NCI-H1092 treated with DMSO at 0.1 percent for 48 hours (cell line): ENCODE measurements at places on chromosomes 11 and 22.

DNA sequence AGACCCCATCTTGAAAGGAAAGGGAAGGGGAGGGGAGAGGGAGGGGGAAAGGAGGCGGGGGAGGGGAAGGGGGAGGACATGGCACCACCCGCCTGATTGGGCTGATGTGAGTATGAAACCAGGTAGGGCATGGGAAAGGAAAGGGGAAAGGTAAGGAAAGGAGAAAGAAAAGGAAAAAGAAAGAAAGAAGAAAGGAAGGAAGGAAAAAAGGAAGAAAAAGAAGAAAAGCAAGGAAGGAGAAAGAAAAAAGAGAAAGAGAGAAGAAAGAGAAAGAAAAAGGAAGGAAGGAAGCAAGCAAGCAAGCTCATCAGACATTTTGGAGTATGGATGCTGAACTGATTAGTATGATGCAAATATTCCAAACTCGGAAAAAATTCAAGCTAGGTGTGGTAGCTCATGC, 36.0 kb upstream of the TFIP11 start:
- DNase-seq = no peak

- no peak for DNase-seq
These were observed 16.0 kb downstream of the TMEM123 start for GRCh38 chr11:102436561-102436960.

DNA sequence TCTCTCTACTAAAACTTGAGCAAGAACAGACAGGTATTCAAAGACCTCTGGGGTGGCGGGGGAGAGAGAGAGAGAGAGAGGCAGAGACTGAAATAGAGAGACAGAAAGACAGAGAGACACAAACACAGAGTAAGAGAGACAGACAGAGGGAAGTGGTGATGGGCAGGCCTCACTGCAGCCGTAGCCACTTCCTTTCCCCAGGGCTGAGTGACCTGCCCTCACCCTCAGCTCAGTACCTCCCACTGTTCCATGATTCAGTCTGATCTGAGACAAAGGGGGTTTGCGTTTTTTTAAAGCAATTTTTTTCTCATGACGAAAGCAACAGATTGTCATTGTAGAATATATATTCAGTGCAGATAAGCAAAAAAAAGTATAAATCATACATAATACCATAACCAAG, 607.9 kb upstream of the B3GAT1 start:
- no peak for DNase-seq

- no peak for DNase-seq
These were observed 8.9 kb downstream of the YPEL1 start for GRCh38 chr22:21726650-21727049.

GRCh38 chr11:21628641-21629040, 564.2 kb upstream of the ANO5 start:
- DNase-seq = no peak

- no peak for DNase-seq
These were observed 19.4 kb upstream of the CCDC81 start for GRCh38 chr11:86355256-86355655.

DNA sequence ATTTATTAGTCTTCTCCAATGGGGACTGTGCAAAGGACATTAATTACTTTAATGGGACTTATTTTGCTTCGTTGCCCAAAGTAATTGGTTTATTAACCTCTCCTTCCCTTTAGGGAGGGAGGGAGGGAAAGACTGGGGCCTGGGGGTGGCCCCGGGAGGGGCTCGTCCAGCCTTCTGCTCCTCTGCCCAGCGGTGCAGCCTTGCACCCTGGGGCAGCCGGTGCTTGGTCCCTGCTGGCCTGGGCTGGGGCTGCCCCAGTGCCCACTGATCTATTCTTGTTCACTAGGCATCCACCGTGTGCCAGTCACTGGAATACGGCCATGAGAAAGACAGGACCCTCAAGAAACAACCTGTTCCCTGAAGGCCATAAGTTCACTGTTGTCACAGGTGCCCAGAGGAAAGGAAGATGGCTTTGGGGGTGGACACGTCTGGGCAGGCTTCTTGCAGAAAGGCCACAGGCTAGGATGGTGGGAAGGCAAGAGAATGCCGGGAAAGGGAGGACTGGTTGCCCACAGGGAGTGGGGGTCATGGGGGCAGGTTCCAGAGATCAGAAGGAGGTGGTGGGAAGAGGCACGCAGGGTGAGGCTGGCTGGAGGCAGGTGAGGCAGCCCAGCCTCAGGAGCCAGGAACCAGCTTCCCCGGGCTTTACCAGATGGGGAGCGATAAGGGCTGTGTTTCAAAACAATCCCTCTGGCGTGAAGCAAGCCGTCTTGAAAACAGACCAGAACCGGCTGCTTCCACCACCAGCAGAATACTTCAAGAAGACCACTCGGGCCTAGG, 47.6 kb upstream of the KCNQ1OT1 start:
- no peak for DNase-seq

GRCh38 chr11:16001899-16002426, 354.4 kb downstream of the SOX6 start:
- peak; percentile 73 for DNase-seq

DNA sequence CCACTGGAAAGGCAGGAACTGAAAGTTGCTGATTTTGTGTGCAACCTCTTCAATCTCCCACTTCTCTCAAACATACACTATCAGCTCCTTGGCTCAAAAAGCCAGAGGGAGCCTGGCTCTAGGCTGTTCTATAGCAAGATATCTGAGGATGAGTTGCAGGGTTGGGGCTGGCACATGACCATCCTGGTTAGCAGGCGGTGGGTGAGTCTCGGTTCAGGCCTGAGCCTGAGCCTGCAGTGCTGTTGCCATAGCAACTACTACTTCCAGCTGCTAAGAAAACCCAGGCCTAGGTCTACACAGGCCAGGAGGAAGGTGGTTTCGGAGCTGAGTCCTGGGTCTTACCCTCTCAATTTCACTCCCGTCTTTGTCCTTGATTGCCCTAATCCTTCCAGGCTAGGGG, 39.0 kb downstream of the CWC15 start:
- DNase-seq = no peak

GRCh38 chr11:95081412-95081811, 8.2 kb upstream of the ENDOD1 start:
- no peak for DNase-seq

DNA sequence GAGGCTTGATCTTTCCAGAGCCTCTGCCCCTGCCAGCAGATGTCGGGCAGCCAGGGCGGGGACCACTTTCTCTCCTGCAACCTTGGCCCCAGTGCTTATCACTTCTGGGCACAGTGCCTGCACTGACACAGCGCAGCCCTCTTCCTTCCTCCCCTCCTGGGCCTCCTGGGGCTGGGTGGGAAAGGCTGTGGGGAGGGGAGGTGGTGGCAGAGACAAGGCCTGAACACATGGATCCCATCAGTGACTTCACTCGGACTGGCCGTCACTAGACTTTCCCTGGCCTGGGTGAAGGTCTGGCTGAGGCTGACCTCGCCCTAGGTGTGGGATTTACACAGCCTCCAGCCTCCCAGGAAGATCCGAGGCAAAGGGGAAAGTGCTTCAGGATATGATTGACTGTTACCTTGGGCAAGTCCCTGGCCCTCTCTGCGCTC, 68.1 kb downstream of the LRRC32 start:
- DNase-seq = no peak

DNA sequence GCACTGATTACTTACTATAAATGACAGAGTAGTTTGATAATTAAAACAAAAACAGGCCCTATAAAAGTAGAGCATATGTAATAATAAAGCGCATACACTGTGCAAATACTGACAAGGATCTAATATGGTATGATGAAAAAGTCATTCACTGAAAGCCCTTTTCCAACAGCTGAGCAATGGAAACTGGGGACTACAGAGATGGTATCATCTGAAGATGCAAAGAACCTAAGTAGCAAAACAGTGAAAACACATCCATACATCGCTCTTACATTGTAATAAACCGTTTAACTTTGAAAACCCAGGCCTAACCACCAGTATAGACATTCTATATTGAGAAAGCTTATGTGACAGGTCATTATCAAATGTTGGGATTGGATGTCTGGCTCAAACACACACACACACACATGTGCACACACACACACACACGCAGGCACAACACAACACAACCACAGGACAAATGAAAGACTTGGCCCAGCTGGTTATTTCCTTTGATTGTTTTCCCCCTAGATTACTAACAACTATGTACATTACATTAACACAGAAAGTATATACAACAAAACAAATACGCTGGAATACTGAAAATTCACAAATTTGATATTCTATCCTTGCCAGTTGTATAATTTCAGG, 119.5 kb downstream of the APOL5 start:
- DNase-seq = peak; percentile 19

DNA sequence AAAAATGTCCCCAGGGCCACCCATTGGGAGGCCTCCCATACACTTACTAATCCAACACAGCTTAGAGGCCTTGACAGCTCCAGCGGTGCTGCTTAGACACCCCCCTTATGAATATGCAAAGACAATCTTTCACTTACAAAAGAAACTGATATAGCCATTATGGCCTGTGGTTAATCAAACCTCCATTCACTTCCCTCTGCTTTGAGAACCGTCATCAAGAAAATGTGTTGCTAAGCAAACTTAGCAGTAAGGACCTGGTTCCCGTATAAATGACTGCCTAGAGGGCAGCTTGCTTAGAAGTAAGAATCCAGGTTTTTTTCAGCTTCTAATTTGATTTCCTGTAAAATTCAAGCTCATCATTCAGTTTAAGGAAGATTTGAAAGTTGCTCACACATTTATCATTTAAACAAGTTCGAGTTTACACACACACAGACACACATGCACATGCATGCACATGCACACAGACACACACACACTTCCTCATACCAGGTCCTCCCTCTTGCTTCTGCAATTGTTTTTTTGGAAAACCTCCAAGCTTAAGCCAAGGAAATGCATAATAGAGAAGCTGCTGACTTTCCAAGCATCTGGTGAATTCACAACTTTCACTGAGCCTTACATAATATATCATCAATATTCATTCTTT, 137.7 kb upstream of the BLID start:
- DNase-seq = peak; percentile 18

- DNase-seq = no peak
These were observed 10.9 kb downstream of the HEPHL1 start for GRCh38 chr11:94032066-94032465.

DNA sequence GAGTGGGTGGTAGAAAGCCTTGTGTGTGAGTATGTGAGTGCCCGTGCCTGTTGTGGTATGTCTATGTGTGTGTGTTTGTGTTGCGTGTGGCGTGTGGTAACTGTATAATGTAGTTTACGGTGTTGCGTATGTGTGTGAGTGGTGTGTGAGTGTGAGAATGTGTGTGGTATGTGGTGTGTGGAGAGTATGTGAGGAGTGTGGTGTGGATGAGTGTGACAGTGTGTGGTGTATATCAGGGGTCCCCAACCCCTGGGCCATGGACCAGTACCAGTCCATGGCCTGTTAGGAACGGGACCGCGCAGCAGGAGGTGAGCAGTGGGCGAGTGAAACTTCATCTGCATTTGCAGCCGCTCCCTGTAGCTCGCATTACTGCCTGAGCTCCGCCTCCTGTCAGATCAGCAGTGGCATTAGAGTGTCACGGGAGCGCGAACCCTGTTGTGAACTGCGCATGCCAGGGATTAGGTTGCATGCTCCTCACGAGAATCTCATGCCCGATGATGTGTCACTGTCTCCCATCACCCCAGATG, 5.7 kb downstream of the UPK3A start:
- no peak for DNase-seq

DNA sequence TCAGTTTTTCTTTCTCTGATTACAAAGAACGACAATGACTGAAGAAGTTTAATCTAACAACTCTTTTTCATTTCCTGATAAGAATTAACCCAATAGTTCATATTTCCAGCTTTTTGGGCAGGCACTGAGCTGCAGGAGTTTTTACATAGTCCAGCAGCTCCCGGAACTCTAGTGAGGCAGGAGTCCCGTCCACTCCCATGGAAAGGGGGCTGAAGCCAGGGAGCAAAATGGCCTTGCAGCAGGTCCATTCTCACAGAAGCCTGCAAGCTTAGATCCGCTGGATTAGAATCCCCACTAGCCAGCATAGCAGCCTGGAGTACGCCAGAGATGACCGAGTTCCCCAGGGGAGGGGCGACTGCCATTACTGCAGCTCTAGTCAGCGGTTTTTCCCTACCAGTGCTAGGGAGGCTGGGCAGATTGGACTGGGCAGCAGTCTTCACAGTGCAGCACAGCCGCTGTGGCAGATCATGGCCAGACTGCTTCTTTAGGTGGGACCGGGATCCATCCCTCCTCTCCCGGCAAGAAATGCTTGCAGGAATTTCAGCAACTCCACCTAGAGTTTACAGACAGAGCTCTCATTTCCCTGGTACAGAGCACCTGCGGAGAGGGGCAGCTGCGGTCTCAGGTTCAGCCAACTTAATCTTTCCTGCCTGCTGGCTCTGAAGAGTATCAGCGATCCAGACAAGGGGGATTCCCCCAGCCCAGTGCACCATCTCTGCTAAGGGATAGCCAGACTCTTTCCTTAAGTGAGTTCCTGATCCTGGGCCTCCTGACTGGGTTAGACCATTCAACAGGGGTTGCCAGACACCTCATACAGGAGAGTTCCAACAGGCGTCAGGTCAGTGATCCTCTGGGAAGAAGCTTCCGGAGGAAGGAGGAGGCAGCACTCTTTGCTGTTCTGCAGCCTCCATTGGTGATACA, 742 bp upstream of the CASP4 start:
- peak; percentile 54 for DNase-seq

- no peak for DNase-seq
These were observed 45.0 kb upstream of the NNMT start for GRCh38 chr11:114250993-114251814.

DNA sequence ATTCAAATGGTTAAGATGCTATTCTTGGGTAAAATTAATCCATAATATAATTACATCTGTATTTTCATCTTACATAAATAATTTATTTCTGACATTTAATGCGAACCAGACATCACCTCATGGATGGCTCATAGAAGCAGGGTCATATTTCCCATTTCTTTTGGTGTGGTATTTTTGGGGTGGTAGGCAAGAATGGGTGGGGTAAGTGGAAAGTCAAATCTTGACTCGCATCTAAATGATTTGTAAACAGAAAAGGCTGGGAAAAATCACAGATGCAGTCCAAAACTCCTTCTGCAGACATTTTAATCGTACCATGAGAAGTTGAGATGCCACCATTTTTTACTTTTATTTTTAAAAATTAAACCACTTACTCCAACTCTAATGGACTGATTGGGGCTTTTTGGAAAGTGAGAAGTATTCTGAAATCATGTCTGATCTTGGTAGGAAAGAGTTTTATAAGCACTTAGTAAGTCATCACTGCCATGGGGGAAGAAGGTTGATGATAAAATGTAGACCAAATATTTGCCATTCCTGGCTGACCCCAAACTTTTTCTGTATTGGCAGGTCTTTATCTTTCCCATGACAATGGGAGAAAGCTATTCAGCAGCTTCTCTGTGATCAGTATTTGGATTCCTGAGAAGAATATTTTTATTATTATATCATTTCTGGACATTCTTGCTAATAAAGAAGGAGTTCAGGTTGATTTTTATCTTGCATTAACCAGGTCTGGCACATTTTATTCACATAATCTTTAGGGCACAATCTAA, 47.2 kb upstream of the BLID start:
- DNase-seq = no peak

DNA sequence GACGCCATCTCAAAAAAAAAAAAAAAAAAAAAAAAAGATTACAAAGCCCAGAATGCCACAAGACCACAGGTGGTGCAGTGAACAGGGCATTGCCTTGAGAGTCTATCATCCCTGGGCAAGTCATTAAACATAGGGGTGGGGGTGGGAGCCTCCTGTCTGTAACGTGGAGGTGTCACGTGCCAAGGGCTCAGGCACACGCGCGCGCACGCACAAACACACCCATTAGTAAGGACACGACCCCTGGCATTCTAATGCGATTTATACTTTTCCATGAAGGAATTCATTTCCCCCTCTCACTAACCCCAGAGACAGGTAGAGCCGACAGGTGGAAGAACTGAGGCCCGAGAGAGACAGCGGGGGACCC, 5.8 kb upstream of the GCAT start:
- DNase-seq = no peak
